ENCODE measurements at places on chromosomes 4 and X.

- DNase-seq = no peak
These were observed 65.2 kb downstream of the SLC4A4 start for GRCh38 chr4:71404049-71404448.

GRCh38 chrX:84046403-84046984, 141.5 kb downstream of the RPS6KA6 start:
- no peak for DNase-seq

GRCh38 chr4:151809716-151810115, 48.9 kb upstream of the GATB start:
- DNase-seq = no peak

DNA sequence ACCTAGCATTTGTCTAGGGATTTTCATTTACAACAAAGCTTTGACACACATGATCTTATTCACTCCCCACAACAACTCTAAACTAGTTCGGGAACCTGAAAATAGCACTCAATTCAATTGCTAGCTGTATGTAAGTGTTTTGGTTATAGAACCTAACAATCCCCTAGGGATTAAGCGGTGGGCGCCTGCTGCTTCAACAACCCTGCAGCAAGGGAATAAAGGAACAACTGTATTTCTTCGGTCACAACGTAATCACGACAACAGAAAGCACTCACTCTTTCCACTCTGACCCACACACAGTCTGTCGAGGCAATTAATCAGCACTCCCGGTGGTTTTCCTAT, 674 bp upstream of the DIAPH2 start:
- no peak for DNase-seq

DNA sequence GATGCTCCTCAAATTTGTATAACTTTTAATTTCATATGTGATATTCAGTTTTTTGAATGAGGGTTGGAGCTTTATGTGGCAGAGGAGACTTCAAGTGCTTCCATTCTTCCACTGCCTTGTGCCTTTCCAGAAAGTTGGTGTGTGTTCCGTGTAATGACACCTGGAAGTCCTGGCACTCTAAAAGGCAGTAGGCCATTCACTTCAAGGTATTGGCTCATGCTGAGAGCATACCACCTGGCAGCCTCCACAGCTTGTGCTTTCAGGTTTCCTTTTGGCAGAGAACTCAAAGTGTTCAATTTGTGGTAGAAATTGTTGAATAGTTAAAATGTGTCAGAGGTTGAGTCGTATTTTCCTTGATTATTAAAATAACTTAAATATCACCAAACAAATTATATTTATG, 49.6 kb downstream of the GRIA2 start:
- no peak for DNase-seq

DNA sequence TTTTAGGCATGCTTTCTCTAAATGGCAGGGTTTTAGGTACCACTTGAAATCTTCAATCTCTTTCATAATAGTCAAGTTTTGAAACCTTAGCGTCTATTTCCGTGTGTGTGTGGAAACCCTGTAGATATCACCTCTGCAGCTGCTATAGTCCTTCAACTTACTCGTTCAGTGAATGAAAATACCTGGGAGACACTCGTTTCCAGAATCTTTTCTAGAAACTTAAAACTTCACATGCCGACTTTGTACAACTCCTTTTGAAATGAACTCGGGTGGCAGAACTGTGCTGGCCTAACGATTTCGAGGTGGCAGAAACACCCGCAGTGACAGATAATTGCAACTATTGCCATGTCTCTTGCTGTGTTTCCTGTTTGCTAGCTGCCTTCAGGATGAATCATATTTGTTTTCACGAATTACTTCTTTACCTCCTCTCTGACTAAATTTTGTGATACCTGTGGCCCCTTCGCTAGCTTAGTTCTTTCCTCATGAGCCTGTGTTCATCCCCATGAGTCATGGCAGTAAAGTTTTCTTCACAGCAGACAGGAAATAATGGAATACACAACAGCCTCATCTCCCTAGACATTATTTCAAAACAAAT, 104.7 kb upstream of the SMIM10 start:
- DNase-seq = no peak

DNA sequence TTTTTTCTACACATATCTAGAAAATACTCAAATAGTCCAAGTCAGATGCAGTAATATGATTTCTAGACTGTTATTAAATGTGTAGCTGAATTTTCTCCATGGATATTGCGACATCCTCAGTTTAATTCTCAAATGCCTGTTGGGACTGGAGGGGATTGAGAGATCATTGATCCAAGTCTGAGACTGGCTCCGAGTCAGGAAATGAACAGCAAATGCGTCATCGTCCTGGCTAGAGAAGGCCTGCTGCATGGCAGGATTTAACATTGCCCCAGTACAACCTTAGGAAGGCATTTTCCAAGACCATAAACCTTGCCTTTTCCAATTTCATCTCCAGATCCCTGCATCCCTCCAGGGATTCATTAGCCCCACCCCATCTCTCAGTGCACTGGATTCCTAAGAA, 56.6 kb upstream of the SLC6A14 start:
- peak; percentile 22 for DNase-seq

GRCh38 chr4:127015667-127016117, 617.1 kb upstream of the INTU start:
- DNase-seq = no peak

DNA sequence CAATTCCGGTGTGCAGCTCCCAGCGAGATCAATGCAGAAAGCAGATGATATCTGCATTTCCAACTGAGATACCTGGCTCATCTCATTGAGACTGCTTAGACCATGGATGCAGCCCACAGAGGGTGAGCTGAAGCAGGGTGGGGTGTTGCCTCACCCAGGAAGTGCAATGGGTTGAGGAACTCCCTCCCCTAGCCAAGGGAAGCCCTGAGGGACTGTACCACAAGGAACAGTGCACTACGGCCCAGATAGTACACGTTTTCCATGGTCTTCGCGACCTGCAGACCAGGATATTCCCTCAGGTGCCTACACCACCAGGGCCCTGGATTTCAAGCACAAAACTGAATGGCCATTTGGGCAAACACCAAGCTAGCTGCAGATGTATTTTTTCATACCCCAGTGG, 150.0 kb downstream of the TET2 start:
- no peak for DNase-seq

DNA sequence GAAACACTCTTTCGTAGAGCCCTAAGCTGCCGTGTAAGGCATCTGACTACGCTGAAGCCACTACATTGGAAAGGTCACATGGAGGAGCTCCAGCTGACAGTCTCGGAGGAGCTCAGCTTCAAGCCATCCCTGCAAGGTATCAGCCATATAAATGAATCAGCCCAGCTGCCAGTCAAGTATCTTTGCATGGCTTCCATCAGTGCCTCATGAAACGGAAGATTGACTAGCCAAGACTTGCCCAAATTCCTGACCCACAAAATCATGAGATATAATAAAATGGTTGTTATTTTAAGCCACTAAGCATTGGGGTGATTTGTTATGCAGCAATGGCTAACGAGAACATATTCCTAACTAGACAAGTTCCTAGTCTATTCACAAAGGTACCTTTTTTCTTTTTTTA, 104.1 kb upstream of the SCOC start:
- DNase-seq = no peak

- no peak for DNase-seq
These were observed 93.0 kb downstream of the DRD5 start for GRCh38 chr4:9874385-9874784.

DNA sequence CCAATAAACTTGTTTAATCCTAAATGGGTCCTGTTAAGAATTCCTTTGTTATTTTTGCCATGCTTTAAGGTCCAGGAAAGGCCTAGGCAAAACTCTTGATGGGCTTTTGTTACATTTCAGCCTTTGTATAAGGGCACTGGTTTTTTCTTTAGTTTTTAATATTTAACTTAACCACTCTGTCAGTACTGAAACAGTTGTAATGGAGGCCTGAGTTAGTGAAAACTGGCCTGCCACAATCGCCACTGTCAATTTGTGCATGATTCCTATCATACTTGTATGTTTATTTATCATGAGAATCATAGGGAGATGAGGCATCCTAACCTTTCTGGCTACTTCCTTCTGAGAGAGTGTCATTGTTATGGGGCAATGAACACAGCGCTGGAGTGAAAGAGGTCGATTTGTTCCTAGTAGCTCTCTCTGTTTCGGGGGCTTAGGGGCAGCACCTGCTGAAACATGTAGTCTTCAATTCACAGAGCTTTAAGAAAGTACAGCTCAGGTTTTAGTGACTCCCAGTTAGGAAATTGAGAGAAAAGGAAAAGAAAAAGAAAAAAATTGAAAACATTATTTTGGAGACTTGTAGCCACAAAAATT, 393.8 kb upstream of the FSTL5 start:
- DNase-seq = no peak

DNA sequence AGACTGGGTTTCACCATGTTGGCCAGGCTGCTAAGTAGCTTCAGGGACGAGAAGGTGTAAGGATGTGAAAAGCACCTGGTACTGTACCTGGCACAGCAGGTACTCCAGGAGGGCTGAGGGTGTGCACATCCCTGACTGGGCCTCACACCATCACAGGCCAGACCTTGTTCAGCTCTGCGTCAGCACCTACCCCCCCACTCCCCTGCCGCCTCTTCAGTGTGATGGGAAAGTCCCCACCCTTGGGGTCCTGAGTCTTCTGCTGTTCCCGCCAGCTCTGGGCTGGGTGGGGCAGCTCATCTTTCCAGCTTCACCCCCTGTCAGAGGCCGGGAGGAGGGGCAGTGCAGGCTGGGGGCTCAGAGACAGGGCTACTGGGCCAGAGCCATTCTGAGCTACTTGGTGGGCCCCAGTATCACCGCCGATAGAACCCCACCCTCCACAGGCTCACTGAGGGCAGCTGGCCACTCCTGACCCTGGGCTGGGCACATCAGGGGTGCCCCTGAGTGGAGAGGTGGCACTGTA, 6.7 kb upstream of the SH3BP2 start:
- DNase-seq = no peak

DNA sequence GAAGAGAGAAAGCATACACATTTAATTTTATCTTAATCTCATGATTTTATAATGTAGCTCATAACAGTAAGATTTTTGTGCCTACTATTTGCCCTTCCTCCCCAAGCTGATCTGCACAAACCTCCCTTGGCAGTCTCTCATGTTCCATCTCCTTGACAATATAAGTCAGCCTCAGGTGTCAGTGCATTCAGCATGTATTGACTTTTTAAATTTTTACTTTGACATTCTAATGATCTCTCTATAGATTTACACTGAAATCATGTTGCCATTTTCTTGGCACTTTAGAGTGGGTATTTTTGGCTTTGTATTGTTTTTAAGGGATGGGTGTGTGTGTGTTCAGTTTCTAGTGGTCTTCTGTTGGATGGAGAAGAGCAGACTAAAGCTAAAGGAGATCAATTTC, 505.3 kb upstream of the CPEB2 start:
- DNase-seq = no peak

GRCh38 chr4:93237521-93237920, 591.0 kb upstream of the ATOH1 start:
- no peak for DNase-seq

DNA sequence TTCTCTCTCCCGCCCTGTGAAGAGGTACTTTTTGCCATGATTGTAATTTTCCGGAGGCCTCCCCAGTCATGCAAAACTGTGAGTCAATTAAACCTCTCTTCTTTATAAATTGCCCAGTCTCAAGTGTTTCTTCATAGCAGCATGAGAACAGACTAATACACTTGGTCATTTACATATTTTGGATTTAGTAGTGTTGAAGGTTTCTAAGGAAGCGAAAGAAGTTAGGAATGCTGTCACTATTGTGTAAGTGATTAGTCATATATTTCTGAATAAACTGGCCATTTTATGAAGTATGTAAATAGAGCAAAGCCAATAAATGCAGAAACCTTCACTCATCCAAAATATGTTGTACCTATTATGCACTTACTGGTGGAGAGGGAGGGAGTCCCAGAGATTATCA, 34.4 kb upstream of the GK2 start:
- no peak for DNase-seq

DNA sequence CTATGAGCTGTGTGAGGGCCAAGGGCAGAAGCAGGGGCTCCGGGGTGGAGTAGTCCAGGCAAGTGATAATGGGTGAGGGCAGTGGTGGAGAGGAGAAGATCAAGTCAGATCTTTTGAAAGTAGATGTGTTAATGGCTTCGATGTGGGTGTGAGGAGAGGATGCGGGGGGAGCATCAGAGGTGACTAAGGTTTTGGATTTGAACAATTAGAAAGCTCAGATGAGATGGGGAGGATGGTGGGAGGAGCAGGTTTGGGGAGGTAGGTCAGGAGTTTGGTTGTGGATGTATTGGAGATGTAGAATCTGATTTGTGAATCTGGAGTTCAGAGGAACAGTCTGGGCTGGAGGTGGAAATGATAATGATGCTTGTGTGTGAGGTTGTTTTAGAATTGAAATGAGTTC, 4.6 kb downstream of the FTSJ1 start:
- DNase-seq = no peak

DNA sequence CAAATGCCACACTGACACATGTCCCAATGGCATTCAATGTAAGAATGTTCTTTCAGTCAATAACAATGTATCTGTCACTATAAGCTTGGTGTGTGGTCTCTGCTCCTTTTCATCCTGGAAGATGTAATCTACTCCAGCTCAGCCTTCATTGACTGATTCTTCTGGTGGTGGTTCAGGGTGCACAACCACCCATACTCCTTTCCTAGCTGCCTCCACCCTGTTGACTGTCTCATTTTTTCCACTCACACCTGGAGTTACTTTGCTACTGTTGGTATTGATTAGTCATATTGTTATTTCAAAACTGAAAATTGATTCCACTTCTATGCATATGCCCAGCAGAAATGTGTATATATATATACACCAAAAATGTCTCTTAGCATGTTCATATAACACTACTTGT, 140.5 kb downstream of the ASB9 start:
- DNase-seq = no peak

DNA sequence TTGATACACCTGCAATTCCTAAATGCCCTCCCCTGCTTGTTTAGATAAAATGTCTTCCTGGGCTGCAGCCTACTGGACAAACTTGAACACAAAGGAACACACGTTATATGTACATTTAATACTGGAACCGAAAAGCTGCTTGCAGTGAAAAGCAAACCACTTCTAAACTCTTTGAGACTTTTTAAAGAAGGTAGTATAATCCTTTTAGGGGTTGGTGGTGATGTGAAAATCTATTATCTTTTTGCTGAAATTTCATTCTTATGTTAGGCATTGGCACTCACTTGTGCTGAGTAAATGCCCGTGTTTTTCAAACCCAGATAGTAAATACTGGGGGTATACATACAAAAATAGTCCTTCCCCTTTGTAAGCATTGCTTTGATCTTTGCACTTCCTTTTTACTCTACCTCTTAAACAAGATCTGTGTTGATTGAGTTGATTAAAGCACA, 2.2 kb downstream of the NFKB1 start:
- no peak for DNase-seq

DNA sequence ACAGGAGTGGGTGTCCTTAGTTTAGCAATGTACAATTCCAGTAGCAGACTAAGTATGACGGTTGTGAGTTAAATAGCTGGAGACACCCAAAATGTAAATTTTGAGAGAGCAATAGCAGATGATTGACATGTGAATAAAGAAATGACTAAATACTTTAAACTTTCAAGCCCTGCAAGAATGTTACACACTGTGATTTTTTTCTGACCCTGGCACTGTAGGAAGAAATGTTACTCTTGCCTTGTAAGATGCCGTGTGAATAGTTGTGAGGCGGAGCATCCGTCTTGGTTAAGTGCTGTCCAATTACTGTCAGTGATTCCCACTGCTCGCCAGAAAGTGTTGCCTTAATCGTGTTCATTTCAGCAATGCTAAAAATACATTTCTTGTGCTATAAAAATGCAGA, 1248.1 kb downstream of the RAPGEF2 start:
- DNase-seq = no peak

Measured in left ventricle myocardium inferior (tissue), 1 donor.